ENCODE measurements at places on chromosomes 7 and 10.

GRCh38 chr7:80932536-80932935, 13.7 kb upstream of the SEMA3C start:
- H3K36me3 ChIP-seq, result peaks cover 2% of the 10 kb centered on the region
- no peak overlapping the region for H3K4me3 ChIP-seq
- no peak overlapping the region for H3K27ac ChIP-seq
- no peak for DNase-seq
- no peaks in the 10 kb centered on the region for H3K27me3 ChIP-seq

GRCh38 chr10:29277296-29277695, 11.6 kb upstream of the LYZL1 start:
- no peaks in the 10 kb centered on the region for H3K27me3 ChIP-seq
- H3K4me3 ChIP-seq, result no peak overlapping the region
- H3K36me3 ChIP-seq, result no peaks in the 10 kb centered on the region
- DNase-seq, result no peak
- H3K27ac ChIP-seq, result peak overlapping the region; percentile 84
- H3K4me1 ChIP-seq, result peaks cover 64% of the 10 kb centered on the region

DNA sequence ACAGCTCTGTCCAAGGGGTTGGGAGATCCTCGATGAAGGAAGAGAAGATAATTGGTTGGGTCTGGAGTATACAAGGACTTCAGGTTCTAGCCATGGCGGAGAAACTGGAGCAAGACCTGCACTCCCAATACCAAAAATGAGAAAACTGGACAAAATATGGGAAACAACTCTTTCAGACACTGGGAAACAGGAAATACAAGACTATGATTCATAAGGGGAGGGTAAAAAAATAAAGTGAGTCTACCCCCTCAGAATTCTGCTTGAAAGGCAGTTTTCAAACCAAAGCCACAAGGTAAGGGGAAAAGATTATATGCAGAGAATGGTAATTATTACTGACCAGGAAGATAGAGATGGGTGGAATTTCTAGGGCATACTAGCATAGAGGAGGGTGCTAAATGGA, 10.2 kb upstream of the SEC61G start:
- no peaks in the 10 kb centered on the region for H3K4me1 ChIP-seq
- no peak for DNase-seq
- H3K27me3 ChIP-seq, result peaks cover 37% of the 10 kb centered on the region
- H3K27ac ChIP-seq, result no peak overlapping the region

- no peak overlapping the region for H3K4me3 ChIP-seq
- no peaks in the 10 kb centered on the region for H3K27me3 ChIP-seq
- no peak overlapping the region for H3K27ac ChIP-seq
- no peaks in the 10 kb centered on the region for H3K4me1 ChIP-seq
- H3K36me3 ChIP-seq, result peaks cover 42% of the 10 kb centered on the region
Observed at GRCh38 chr10:86497621-86498020, 24.0 kb downstream of the WAPL start.

- H3K27ac ChIP-seq, result peak overlapping the region; percentile 36
- H3K4me1 ChIP-seq, result peaks cover 6% of the 10 kb centered on the region
- H3K27me3 ChIP-seq, result peaks cover 18% of the 10 kb centered on the region
- no peak overlapping the region for H3K4me3 ChIP-seq
Observed at GRCh38 chr10:14184841-14185315, 145.8 kb downstream of the FRMD4A start.

GRCh38 chr10:75020168-75020567, 91.3 kb upstream of the SAMD8 start:
- H3K36me3 ChIP-seq, result peaks cover 30% of the 10 kb centered on the region
- peak overlapping the region; percentile 77 for H3K27ac ChIP-seq
- no peaks in the 10 kb centered on the region for H3K27me3 ChIP-seq
- DNase-seq, result no peak
- peaks cover 67% of the 10 kb centered on the region for H3K4me1 ChIP-seq
- no peak overlapping the region for H3K4me3 ChIP-seq

GRCh38 chr7:81155654-81156373, 237.0 kb upstream of the SEMA3C start:
- no peak for DNase-seq
- no peaks in the 10 kb centered on the region for H3K27me3 ChIP-seq
- H3K27ac ChIP-seq, result peak overlapping the region; percentile 92
- H3K36me3 ChIP-seq, result no peaks in the 10 kb centered on the region

DNA sequence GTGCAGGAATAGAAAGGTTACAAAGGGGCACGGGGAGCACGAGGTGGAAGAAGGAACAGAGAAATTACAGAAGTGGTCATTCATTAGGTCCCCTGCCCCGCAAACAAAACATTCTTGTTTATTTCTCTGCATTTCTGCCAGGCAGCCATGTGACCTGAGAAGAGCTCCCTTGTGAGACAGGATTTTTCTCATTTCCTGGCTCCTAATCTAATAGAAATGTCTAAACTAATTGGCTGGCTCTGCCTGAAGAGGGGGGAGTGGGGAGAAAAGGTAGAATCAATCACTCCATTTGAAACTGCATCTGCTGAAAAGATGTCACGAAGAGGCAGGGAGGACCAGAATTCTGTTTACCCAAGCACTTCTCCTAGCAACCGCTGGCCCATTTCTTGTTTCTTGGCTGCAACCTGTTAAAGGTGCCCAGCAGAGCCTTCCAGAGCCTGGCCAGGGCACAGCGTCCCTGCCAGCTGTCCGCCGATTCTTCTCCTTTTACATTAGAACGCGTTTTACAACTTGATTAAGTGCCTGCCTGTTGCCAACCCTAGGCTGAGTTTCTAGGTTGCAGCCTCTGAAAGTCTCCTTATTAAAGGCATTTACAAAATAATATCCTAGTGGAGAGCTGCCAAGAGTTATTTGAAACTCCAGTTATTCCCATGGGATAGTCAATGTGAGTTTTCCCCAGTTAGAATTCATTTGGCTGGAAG, 1227.6 kb downstream of the TYW1 start:
- H3K36me3 ChIP-seq, result no peaks in the 10 kb centered on the region
- peaks cover 21% of the 10 kb centered on the region for H3K4me1 ChIP-seq
- H3K27ac ChIP-seq, result peak overlapping the region; percentile 45
- no peak for DNase-seq

- H3K4me1 ChIP-seq, result peaks cover 22% of the 10 kb centered on the region
- no peak overlapping the region for H3K4me3 ChIP-seq
- no peak for DNase-seq
- H3K27ac ChIP-seq, result peak overlapping the region; percentile 44
- no peaks in the 10 kb centered on the region for H3K36me3 ChIP-seq
Observed at GRCh38 chr7:43379210-43379609, 203.7 kb upstream of the STK17A start.

DNA sequence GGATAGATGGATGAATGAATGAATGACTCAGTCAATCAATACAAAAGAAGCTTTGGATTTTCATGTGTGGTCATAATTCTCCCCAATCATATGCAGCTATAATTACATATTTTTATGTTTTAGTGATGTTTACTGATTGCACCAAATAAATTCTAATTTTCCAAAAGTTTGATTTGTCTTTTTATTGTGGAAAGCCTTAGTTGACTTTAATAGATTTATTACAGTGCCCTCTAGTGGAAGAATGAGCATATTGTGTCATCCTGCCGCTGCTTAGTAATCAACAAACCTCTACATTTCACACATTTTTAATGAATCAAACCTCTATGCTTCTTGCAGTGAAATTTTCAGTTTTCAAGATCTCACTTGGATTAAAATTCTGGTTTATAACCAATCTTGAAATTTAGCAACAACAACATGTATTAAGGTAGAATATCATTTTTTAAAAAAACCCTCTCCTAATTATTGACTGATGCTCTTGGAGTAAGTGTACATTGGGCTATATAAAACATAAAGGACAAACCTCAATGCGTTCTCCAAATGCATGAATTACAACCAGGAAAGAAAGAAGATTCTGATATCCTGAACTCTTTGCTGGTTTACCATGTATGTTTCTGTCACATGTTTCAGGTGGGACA, 55.6 kb upstream of the PNLIP start:
- H3K36me3 ChIP-seq, result no peaks in the 10 kb centered on the region
- no peak overlapping the region for H3K4me3 ChIP-seq
- no peak overlapping the region for H3K27ac ChIP-seq
- H3K27me3 ChIP-seq, result peaks cover 29% of the 10 kb centered on the region
- H3K4me1 ChIP-seq, result no peaks in the 10 kb centered on the region
- no peak for DNase-seq

DNA sequence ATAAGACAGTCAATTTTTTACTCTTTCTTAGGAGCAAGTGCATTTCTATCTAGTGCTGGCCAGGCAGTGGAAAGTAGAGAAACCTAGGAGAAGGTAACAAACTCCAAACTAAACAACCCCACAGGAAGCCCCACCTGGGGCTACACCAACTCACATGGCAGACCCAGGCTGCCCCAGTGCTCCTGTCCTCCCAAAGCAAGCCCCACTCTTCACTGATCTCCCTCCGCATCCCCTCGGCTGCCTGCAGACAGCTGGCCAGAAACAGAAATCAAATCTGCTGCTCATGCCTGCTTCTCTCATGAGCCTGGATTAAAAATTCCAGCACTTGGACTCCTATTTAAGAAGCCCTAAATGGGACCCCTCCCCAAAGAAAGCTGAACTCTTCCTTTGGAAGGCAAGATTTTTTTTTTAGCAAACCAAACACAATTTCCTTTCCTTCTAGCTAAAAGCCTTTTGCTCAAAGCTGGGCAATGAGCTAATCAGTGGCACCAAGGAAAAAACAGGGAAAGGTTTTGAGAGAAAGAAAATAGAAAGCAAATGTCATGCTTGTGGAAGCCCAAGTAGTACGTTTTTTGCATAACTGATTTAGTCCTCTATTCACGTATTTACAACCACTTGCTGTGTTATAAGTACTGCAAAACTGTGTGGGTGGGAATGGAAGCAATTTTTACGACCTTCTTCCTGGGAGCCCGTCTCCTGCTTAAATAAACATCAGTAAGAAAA, 10.8 kb downstream of the PDE1C start:
- H3K27me3 ChIP-seq, result peaks cover 70% of the 10 kb centered on the region
- no peak for DNase-seq
- no peak overlapping the region for H3K4me3 ChIP-seq
- H3K36me3 ChIP-seq, result no peaks in the 10 kb centered on the region
- H3K4me1 ChIP-seq, result peaks cover 22% of the 10 kb centered on the region

DNA sequence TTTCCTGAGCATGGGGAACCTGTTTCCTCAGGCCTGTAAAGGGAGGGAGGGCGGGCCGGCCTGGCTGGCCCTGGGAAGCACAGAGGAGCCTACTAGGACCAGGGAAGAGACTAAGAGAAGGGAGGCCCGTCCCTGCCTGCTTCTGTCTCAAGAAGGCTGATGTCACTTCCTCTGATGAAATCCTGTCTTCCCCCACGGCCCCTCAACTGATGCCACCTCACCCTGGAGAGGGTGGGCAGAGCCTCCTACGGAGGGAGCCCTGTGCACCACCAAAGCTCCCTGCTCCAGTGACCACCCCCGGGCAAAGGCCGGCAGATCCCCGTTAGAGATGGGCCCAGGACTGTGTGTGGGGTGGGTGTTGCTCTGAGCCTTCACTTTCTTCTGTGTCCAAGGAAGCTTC, 1.0 kb upstream of the PILRA start:
- peaks cover 5% of the 10 kb centered on the region for H3K36me3 ChIP-seq
- peaks cover 13% of the 10 kb centered on the region for H3K4me1 ChIP-seq

GRCh38 chr10:86068231-86069054, 298.2 kb downstream of the GRID1 start:
- peaks cover 55% of the 10 kb centered on the region for H3K27me3 ChIP-seq
- no peaks in the 10 kb centered on the region for H3K4me1 ChIP-seq
- no peak for DNase-seq
- no peaks in the 10 kb centered on the region for H3K36me3 ChIP-seq

Measured in mesothelial cell of epicardium (in vitro differentiated cells).